Fibroblast of skin of back (primary cell): ENCODE measurements at places on chromosomes 5 and 9.
A peak's percentile ranks its signal among the peaks of the same experiment; 100 is the strongest.

GRCh38 chr5:1948111-1948510 lies 65.4 kb upstream of the IRX4 start:
- DNase-seq, result no peak

- no peak for DNase-seq
These were observed 35.4 kb downstream of the LHX3 start for GRCh38 chr9:136169495-136169894.

DNA sequence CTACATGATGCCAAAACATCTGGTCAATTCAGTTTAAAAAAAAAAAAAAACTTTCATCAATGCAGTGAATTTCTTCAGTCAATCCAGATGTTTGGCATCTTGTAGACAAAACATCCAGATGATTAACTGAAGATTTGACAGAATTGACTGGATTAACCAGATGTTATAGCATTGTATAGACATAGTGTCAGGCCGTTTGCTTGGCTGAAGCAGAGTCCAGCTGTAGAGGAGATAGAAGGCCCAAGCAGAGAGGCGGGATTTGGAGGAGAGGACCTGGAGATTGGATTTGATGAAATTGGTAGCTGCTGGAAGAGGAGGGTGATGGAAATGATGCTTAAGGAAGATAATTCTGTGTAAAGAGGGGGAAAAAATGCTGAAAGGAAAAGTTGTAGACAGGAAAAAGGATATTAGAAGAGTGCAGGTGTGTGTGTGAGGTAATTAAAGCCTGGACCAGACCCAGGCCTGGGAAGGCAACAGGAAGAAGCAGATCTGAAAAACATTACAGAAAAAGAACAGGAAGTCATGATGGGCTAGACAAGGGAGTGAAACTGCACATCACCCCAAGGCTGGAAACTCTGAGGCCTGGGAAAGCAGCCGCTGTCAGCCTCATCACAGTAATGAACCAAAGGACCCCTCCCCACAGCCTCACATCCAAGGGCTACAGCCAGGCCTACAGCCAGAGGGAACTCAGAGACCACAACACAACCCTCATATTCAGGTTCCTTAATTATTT lies 258.3 kb downstream of the CWC27 start:
- no peak for DNase-seq

DNA sequence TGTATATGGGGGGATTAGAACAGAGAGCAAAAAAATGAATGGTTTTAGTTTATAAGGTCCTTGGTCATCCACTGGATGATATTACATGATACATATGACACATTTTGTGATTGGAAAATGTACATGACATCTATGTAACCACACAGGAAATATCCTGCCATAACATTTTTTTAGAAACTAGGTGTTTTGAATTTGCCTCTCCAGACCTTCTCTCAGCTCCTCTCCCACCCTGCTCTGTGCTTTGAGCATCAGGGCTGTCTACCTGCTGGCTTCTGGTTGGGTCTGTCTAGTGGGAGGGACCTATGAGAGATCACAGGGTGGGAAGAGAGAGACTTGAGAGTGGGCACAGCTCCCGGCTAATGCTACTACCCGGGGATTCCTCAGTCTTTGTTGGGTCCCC lies 24.4 kb downstream of the AKNA start:
- no peak for DNase-seq

DNA sequence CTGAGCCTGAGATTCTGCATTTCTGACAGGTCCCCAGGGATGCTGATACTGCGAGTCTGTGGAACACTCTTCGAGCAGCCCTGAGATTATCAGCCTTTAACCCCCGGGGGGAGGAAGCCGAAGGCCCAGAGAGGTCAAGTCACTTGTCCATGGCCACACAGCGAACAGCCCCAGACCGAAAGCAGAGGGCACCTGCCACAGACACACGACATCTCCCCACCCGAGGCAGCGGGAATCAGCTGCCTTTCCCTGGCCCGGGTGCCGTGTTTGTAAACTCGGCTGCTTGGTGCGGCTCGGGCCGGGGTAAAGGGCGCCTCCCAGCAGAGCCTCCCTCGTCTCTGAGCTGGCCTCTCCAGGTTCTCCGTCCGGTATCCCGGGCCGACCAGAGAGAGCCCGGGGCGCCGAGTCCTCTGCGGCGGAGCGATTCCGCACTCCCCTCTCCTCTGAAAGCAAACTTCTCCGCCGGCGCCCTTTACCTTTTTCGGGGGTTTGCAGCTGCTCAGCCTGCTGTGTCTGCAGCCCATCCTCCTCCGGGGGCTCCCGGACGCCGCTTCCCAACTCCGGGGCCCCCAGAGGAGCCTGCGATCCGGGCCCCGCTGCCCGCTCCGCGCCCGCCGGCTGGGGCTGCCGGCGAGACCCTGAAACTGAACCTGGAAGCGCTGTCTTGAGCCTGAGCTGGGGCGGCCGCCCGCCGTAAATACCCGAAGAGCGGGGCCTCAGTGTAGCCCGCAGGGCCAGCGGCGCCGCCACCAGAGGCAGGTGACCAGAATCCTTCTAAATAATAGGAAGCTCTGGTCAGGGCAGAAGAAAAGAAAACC lies at the start of gene CCDC69:
CCDC69 (minus strand) TSS at position 646 of the 818 bp plus-strand sequence; CDS start at position 524, 122 bp downstream.
- DNase-seq, result peak; percentile 70

GRCh38 chr9:3138231-3139229 lies 294.6 kb upstream of the PUM3 start:
- DNase-seq, result peak; percentile 43

DNA sequence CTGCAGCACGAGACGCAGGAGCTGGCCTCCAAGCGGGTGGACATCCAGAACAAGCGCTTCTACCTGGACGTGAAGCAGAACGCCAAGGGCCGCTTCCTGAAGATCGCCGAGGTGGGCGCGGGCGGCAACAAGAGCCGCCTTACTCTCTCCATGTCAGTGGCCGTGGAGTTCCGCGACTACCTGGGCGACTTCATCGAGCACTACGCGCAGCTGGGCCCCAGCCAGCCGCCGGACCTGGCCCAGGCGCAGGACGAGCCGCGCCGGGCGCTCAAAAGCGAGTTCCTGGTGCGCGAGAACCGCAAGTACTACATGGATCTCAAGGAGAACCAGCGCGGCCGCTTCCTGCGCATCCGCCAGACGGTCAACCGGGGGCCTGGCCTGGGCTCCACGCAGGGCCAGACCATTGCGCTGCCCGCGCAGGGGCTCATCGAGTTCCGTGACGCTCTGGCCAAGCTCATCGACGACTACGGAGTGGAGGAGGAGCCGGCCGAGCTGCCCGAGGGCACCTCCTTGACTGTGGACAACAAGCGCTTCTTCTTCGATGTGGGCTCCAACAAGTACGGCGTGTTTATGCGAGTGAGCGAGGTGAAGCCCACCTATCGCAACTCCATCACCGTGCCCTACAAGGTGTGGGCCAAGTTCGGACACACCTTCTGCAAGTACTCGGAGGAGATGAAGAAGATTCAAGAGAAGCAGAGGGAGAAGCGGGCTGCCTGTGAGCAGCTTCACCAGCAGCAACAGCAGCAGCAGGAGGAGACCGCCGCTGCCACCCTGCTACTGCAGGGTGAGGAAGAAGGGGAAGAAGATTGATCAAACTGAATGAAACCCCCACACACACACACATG lies 654 bp downstream of the PURA start:
- peak; percentile 40 for DNase-seq

DNA sequence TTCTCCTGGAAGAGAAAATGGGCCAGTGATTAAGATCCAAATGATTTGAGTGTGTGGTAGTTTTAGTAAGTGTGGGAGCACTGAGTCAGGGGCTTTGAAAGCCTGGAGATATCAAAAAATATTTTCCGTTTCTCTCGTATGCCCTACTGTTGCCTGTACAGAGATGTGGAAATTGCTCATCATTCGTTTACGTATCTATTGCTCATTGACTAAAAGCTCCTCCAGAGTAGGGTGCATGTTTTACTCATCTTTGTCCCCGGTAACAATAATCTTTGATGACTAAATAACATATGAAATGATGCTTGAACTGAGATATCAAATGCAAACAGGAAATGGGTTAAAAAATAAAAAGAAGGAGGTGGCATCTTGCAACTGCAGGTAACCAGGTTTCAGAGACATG lies 114.2 kb upstream of the FST start:
- no peak for DNase-seq

- DNase-seq, result no peak
These were observed 8.6 kb upstream of the ZNF169 start for GRCh38 chr9:94250456-94250855.

DNA sequence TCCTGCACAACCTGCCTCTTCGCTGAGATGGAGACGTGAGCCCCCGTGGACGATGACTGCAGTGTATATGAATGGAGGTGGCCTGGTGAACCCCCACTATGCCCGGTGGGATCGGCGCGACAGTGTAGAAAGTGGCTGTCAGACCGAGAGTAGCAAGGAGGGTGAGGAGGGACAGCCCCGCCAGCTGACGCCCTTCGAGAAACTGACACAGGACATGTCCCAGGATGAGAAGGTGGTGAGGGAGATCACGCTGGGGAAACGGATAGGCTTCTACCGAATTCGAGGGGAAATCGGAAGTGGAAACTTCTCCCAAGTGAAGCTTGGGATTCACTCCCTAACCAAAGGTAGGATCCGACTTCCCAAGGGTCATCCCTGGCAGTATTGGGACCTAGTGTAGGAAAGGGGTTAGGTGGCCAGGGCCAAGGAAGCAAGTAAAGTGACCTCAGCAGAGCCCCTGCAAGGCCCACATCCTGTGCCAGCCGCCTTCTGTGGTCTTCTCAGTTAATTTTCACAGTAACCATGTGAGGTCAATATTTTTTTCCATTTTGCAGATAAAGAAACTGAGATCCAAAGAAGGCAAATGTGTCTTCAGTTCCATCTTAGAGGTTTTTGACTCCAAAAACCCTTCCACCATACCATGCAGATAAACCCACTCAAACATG lies 53.8 kb downstream of the NIM1K start:
- DNase-seq, result no peak

DNA sequence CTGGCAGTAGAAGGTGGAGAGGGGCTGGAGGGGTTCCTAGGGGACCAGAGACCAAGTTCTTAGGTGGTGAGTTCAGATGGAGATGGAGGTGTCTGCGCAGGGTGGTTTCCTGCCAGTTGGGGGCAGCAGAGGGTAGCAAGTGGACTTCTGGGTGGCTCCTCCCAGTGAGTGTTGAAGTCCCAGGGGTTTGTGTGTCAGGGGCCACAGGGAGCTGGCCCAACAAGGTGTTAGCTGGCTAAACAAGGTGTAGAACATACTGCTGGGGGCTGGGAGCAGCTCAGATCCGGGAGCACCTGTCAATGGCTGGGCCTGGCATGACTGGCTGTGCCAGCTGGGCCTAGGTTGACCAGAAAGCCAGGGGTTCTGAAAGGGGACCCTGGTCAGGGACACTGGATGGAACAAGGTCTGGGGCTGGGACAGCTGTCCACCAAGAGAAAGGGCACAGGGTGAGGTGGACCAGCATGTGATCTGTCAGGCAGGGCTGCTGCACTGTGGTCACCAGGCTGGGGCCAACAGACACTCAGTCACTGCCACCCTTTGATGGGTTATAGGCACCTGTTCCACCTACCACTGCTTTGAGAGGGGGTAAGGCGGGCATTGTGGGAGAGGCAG lies 35.6 kb downstream of the DAB2IP start:
- peak; percentile 66 for DNase-seq

- DNase-seq, result no peak
These were observed 88.7 kb downstream of the ADAMTS2 start for GRCh38 chr5:179256328-179257175.
